Fibroblast of skin of left quadriceps (primary cell): ENCODE measurements at places on chromosomes 13 and 19.
A peak's percentile ranks its signal among the peaks of the same experiment; 100 is the strongest.

GRCh38 chr19:29678484-29679106 is 13.3 kb downstream of the PLEKHF1 start:
- no peak for DNase-seq

GRCh38 chr19:38543807-38544568 is 73.8 kb downstream of the MAP4K1 start:
- peak; percentile 45 for DNase-seq

DNA sequence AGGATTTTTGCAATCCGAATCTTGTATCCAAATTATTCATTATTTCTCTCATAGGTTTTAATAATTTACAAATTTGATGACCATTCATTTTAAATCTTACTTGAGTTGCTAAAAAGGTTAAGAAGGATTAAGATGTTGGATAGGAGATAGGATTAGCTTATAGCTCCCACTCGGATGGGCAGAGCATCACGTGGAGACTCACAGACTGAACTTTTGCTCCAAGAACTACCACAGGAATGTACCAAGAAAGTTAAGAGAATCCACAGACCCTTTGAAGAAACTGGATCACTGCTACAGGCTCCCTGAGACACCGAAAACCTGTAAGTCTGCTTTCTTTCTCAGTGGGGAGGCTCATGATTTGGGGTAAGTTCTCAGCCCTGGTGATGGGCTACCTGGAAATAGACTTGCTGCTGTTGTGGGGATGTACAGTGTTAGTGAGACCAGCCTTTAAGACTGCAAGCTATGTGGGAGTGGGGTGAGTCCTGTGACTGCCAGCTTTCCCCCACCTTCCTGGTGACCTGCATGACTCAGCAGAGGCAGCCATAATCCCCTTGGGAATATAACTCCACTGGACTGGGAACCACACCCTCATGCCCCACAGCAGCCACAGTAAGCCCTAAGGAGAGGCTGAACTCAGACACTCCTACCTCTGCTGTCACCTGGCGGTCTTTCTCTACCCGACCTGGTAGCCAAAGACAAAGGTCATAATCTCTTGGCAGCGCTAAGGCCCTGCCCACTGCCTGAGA is 1458.0 kb downstream of the OLFM4 start:
- no peak for DNase-seq

DNA sequence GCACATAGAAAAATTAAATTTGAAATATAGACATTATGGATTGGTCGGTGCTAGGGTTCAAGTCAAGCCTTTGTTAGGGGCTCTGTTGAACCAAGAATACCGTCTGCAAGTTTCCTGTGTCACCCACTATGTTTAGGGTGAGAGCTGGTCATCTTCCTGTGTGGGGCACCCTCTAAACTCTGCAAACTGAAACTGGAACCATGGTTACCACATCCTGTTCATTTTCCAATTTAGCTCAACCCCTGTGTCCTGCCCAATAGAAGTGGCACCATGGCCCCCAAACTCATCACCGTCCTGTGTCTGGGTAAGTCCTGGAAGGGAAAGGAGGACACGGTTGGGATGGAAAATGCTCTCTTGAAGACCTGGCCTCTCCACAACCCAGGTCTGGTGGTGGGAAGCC is 29.9 kb downstream of the LAIR2 start:
- DNase-seq, result no peak

DNA sequence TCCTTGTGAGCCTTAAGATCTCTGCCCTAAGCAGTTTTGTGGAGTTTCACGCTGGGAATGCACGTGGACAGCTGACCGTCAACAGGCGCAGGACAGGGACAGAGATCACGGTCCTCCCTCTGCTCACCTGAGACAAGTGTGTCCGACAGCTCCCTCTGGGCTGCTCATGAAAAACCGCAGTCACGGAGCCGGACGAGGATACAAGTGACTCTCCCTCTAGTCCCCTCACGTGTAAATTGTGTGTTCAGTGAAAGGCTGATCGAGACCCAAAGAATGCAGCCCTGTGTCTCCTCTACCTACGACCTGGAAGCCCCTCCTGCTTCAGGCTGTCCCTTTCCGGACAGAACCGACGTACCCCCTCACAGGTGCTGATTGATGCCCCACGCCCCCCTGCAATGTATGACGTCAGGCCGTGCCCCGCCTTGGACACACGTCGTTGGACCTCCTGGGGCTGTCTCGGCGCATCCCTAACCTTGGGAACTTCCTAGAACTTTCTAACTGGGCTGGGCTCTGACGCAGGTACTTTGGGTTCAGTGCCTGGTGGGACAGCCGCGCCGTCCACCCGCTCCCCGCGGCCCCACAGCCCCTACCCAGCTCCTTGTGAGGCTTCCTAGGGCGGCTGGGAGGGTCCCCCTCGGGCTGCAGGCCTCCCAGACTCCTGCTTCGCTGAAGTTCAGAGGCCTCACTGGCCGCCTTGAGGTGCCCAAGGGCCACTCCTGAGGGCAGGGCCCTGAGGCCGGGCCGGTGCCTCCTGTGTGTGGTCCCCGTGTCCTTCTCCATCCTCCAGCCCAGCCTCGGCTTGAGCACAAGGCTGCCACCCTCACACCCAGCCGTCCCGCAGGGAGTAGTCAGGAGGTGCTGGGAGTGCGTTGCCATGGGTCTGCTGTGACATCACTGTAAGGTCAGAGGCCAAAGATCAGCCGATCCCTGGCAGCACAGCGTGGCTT is at the start of gene C13orf46:
TSS of gene C13orf46 (minus strand) at position 859 of the 947 bp plus-strand sequence. CDS start at position 780, 79 bp downstream.
- no peak for DNase-seq

GRCh38 chr19:17579661-17580244 is 24.3 kb downstream of the COLGALT1 start:
- DNase-seq, result no peak
